ENCODE measurements at places on chromosomes 1 and 21. TPM values are rescaled to one million over a fixed set of nuclear protein-coding genes. Genes with fewer than 3 reads are reported as not detected.

DNA sequence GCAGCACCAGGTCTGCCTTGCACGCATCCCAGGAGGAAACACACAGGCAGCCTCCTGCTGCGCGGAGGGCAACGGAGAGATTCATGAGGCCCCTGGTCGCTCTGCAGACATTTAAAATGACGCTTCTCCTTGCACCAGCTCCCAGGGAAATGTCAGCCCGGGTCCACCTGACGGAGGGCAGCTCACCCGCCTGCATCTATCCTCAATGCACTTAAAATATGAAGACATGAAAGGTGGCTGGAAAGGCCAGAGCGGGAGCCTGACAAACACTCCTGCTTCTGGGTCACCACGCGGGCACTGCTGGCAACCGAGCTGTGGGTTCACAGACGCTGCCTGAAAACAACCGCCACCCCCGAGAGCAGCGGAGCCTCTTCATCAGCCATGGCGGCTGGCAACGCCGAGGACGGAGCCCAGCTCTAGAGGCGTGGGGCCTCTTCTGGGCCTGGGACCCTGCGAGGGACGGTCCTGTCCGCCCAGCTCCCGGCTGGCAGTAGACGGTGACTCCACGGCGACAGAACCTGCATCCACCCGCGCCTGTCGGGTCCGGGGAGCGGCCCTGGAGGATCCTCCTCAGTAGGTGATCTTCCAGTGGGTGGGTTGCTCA, 22.7 kb downstream of the POFUT2 start:
- H3K4me3 ChIP-seq: no peak overlapping the region
- H3K36me3 ChIP-seq: peaks cover 41% of the 10 kb centered on the region
- ATAC-seq: no peak

DNA sequence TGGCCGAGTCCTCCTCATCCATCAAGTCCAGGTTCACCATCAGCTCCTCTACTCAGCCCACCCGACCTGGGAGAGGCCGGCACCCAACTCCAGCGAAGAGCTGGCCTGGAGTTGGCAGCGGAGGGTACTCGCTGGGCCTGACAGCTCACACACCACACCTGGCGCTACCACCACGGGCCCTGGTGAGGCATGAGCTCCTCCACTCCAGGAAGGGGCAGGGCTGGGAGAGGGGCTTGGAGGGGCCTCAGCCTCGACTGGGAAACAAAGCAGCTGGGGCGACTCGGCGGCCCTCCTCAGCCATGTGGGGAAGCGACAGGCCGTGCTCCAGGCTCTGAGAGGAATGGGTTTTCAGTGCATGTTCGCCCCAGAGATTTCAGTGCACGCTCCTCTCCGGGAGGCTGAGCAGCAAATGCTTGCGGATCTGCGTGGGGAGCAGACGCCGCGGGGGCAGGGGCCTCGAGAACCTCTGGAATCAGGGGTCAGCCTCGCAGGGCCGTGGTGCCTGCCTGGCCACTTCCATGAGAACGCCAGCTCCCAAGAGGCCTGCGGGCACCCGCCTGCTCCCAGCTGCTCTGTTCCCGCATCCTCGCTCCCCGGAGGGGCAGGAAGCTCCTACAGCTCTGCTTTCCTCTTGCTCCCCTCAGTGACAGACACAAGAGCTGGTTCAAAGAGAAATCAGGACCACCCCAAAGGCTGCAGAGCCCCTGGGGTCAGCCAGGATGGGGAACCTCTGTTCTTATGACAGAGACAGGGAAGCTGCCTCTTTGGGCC, 18.9 kb upstream of the GPR153 start:
- no peaks in the 10 kb centered on the region for H3K36me3 ChIP-seq
- H3K27me3 ChIP-seq: no peaks in the 10 kb centered on the region
- H3K27ac ChIP-seq: no peak overlapping the region
- no peaks in the 10 kb centered on the region for H3K4me1 ChIP-seq
- H3K4me3 ChIP-seq: no peak overlapping the region

DNA sequence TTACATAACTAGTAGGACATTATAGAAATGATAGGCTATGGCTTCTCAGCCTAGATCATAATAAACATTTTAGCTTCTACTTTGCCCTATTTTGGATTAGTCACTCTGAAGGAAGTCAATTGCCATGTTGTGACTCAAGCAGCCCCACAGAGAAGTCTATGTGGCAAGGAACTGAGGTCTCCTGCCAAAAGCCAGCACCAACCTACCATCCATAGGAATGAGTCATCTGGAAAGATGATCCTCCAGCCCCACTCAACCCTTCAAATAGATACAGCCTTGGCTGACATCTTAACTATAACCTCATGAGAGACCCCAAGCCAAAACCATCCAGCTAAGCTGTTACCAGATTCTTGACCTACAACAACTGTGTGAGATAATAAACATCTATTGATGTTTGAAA, 76.3 kb upstream of the BEND5 start:
- no peak overlapping the region for H3K4me3 ChIP-seq
- peaks cover 5% of the 10 kb centered on the region for H3K27me3 ChIP-seq
- no peaks in the 10 kb centered on the region for H3K4me1 ChIP-seq
- no peaks in the 10 kb centered on the region for H3K36me3 ChIP-seq
- ATAC-seq: no peak

- peaks cover 30% of the 10 kb centered on the region for H3K27me3 ChIP-seq
- no peak overlapping the region for H3K27ac ChIP-seq
- H3K36me3 ChIP-seq: no peaks in the 10 kb centered on the region
Observed at GRCh38 chr1:14094611-14095400, 394.8 kb downstream of the PRDM2 start.

GRCh38 chr1:19525607-19526545, 40.5 kb upstream of the CAPZB start:
- no peaks in the 10 kb centered on the region for H3K36me3 ChIP-seq
- no peaks in the 10 kb centered on the region for H3K27me3 ChIP-seq
- no peak overlapping the region for H3K27ac ChIP-seq
- no peak for ATAC-seq

DNA sequence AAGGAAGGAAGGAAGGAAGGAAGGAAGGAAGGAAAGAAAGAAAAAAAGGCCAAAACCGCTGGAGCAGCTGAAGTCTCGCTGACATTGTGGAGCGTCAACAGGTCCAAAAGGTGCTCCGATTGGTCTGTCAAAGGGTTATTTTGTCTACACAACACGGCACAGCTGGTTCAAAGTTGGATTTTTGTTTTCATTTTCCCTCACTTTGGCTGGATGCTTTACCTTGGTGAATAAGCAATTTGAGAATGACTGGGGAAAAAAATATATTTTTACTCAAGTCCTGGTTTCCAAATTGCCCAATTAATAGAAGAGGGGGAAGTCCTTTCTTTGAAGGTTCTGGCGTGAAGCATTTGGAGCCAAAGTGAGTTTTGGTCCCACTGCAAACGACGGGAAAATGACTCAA, 19.3 kb upstream of the PAX7 start:
- ATAC-seq: no peak
- no peaks in the 10 kb centered on the region for H3K4me1 ChIP-seq

LCE1B gene
- not detected for total RNA-seq

TMCC2 gene
- total RNA-seq: 2.6 TPM

GJA5 gene
- not detected for total RNA-seq

RPTN gene
- total RNA-seq: not detected

GOLT1A gene
- total RNA-seq: not detected

GFI1 gene
- total RNA-seq: 33.0 TPM

All from activated T-helper 17 cell treated with anti-CD3 and anti-CD28 coated beads, Interleukin-2, amount 50 U/mL, for 72 hours (primary cell).